ENCODE measurements at places on chromosomes 1 and 21.

DNA sequence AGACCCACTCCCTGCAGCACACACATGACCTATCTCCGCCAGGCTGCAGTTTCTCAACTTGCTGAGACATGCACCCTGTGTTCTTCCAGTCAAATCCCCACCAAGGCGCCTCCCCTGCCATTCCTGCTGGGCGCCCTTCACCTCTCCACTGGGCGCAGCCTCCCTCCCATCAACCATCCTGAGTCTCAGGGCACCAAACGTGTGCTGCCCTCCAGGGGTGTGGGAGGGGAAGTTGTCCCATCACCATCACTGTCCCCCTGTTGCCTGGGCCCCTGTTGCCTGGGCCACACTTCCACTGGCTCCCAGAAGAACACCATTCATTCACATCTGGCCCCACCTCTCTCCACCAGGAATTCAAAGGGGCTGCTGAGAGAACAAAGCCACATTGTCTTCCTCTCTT lies 44.9 kb upstream of the EFHD2 start:
- no peak for DNase-seq

DNA sequence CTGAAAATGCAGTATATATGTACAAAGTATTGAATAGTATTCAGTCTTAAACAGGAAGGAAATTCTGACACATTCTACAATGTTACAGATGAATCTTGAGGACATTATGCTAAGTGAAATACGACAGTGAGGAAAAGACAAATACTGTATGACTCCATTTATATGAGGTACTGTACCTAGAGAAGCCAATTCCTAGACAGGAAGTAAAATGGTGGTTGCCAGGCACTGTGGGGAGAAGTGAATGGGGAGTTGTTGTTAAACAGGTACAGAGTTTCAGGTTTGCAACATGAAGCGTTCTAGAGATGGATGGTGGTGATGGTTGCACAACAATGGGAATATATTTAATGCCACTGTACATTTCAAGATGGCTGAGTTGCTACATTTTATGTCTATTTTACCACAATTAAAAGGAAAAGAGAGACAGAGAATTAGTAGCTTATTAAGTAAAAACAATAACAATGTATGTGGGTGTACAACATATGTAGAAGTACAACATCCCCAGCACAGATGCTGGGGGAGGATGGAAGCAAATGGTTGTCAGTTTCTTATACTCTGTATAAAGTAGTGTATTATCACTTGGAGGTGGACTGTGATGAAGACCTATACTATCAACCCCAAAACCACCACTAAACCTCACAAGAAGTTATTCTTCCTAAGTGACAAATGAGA lies 3.9 kb upstream of the RAB4A start:
- DNase-seq: no peak

DNA sequence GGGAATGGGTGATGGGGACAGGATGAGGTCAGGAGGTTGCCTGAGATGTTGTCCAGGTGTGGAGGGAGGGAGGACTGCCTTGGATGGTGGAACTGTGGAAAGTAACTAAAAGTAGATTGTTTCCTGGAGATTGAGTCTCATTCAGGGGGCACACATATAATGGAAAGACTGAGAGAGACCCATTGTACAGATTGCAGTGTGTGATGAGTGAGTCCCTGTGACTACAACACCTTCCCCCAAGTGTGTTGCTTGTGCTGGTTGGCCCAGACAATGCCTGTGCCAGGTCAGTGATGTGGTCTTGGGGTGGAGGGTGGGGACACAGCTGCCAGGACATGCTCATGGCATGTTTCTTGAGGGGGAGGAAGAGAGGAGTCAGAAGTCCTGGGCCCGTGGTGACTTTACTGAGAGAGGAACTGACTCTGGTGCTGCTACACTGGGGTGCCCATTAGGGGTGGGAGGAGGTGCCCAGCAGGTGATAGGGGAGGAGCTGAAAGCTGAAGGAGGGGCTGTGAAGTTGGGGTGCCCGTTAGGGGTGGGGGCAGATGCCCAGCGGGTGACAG lies 5.2 kb downstream of the SNAP47 start:
- no peak for DNase-seq

- no peak for DNase-seq
Measured at GRCh38 chr1:210464519-210465039, 135.9 kb downstream of the HHAT start.

DNA sequence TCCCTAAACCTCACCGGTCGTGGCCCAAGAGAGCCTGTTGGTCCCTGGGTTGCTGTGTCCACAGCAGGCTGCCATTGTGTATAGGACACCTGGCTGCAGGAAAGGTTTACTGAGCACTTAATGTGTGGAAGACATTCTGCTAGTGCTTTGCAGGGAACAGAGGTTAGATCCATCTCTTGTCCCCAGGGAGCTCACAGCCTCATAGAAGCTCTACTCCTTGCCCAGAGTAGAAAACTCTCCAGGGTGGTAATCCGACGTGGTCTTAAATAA lies 16.9 kb upstream of the ALPL start:
- no peak for DNase-seq

GRCh38 chr1:55741516-55741915 lies 526.4 kb upstream of the USP24 start:
- DNase-seq: no peak

DNA sequence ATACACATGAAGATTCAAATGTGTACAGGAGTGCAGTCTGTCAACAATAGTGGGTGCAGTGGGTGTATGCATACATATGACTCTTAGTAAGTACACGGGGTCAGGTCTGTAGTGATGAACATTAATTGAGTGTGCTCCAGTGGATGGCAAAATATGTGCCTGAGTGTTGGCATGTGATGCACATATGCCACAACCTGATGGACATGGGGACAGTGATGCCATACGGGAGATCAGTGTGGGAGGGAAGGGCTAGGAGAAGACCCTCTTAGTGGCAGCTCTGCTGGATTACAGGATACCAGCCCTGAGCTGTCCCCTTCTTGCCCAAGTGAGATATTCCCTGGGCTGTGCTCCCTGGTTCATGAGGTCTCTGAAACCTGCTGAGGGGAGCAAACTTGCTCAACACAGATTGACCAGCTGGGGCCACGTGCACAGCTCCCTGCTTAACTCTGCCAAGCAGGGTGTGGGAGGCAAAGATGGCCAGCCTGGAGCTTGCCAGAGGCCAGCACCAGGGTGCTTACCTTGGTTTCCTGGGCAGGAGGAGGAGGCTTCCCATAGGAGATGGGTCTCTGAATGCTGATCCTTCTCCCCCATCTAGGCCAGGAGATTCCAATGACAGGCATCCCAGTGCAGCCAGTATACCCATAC lies 2.2 kb downstream of the SHISA4 start:
- no peak for DNase-seq
